ENCODE measurements at places on chromosomes 2 and 18.

GRCh38 chr2:119929537-119929936 is 83.3 kb upstream of the EPB41L5 start:
- no peak for DNase-seq

DNA sequence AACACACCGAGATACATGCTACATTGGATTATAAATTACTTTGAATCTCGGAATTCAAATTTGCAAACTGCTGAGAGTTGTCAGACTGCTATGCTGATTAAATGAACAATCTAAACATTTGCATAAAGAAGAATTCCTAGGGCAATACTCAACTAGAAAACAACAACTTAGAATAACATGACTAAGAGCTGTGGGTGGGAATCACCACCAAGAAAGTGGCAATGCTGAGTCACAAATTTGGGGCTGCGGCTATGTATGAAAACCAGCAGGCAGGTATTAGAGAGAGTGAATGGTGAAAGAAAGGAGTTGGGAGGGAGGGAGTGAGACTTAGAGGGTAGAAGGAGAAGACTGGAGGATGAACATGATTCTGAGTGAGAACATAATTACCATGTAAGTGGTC is 559.5 kb downstream of the PIK3C3 start:
- no peak for DNase-seq

DNA sequence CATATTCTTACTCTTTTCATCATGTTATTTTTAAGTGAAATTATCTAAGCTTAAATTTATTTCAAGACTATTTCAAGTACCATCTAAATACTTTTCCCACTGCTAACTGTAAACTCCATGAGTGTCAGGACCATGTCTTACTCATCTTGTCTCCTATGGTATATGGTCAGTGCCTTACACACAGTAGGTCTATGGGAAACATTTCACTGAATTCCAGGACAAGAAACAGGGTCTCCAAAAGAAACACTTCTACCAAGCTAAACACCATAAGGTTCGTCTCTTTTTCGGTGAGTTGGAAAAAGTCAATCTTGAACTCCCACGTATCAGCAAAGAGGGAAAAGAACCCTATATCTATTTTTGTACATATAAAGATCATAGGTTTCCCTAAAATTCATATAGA is 6.5 kb downstream of the SUCLG1 start:
- no peak for DNase-seq

DNA sequence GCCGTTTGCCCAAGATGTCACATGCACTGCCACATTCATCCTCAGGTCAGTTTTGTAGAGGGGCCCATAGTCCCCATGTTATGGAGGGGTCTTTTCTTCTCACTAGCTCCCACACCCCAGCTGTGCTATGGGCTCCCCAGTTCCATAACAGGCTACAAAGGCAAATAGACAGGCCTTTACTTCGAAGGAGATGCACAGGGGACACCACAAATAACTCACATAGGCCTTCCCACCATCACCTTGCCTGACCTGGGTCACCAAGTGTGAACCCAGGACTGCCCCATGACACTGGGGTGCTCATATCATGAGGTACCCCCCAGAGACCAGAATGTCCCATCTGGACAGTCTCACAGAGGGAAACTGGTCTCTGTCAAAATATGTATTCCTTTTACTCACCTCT is 15.0 kb upstream of the INO80C start:
- DNase-seq: no peak

- no peak for DNase-seq
These were observed 48.4 kb downstream of the LRRTM1 start for GRCh38 chr2:80255918-80256781.

- no peak for DNase-seq
These were observed 259.9 kb upstream of the MYT1L start for GRCh38 chr2:2590841-2591541.

GRCh38 chr2:85599468-85600234 is 2.8 kb downstream of the TMEM150A start:
- DNase-seq: no peak

DNA sequence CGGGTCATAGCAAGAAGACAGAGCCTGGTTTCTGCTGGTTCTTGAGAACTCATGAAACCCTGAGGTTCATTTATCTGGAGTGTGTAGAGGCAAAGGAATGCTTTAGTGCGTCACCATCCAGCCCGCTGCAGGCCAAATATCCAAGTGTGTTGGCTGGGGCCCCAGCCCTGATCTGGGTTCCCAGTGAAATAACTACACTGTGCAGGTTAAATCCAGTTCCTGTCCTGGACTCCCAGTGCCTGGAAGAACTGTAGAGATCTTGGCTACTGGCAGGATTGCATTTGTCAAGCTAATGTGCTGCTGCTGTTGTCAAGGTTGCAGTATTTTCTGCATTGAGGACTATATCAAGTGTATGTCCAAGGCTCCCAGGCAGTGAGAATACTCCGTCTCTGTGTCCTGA is 89.9 kb downstream of the MAPK4 start:
- no peak for DNase-seq

- no peak for DNase-seq
These were observed 81.7 kb downstream of the BCL2L11 start for GRCh38 chr2:111202266-111203040.

- no peak for DNase-seq
These were observed 646 bp downstream of the ALS2 start for GRCh38 chr2:201779901-201780673.

DNA sequence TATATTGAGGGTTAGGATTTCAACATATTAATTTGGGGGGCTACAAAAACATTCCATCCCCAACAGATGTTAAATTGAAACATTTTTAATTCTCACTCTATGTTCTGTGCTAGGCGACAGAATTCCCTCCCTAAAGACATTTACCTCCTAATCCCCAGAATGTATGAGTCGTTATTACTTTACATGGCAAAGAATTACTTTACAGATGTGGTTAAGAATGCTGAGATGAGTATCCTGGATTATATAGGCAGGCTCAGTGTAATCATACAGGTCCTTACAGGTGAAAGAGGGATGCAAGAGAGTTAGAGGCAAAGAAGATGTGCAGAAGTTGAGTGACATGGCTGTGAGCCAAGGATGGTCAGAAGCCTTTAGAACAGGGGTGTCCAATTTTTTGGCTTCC is 974.1 kb upstream of the ACVR2A start:
- no peak for DNase-seq

- no peak for DNase-seq
These were observed 268.6 kb downstream of the EIPR1 start for GRCh38 chr2:3108710-3109702.

DNA sequence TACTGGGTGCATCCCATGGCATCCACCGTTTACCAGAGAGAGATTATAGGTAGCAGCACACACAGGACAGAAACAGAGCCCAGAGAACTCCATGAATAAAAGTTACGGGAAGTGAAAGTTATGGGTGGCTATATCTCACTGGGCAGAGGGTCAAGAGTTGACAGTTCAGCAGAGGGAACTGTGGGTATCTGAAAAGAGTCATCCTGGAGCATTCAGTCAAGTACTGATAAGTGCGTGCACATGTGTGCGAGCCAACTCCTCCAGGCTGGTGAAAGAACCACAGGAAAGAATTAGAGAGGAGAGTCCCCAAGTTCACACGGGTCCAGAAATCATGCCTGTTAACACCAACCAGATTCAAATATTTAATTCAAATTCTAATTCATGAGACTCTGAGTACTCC is 1588.2 kb downstream of the LRP1B start:
- DNase-seq: no peak

- DNase-seq: no peak
These were observed 1.8 kb downstream of the IL18RAP start for GRCh38 chr2:102424754-102425153.

DNA sequence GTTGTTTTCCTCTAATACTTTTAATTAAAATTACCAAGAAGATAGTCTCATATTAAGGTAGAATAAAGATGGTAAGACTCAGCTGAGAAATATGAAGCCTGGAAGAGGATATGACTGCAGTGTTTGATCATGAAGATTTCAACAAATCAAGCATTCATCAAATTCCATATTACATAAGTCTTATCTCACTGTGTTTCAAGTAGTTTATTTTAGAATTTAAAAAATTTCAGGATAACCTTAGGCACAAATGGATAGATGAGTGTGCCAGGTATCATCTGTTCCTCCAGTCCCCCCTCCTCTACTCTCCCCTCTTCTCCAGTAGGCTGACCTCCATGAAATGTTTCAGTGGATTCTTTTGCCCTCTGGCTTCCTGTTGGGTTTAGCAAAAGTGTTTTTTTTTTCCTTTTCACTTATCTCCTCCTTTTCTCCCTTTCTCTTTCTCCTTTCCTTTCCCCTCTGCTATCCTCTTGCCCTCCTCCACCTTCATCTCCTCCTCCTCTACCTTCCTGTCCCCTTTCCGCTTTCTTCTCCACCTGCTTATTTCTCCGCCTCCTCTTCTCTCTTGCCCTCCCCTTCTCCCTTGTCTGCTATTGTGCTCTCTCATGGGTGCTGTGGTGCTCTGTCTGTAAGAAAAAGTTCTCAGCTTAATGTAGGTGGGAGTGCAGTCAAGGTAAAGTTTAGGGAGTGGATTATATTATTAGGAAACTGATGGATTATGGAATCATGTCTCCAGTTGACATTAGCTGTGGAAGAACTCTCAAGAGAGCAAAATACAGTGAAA is 72.8 kb downstream of the ABI2 start:
- DNase-seq: no peak

GRCh38 chr2:202152104-202152715 is 79.2 kb downstream of the KIAA2012 start:
- DNase-seq: no peak

GRCh38 chr2:938181-939005 is 12.3 kb upstream of the SNTG2 start:
- DNase-seq: no peak

- DNase-seq: no peak
These were observed 9.1 kb upstream of the COL3A1 start for GRCh38 chr2:188964976-188965546.

DNA sequence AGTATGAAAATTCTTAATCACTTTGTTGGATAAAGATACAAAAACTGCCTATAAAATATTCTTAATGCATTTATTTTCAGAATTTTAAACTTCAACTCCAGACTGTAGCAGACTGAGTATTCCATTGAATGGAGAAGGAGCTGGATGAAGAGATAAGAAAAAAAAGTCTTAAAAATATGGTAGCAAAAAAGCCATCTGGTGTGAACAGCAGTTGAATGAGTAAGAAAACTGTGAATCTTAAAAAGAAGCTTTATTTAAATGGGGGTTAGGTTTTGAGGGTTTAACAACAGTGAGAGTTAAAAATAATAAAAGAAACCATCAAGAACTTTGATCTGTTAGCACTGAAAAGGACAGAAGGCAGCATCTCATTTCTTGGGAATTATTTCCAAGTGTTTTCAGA is 91.5 kb downstream of the KCNH7 start:
- no peak for DNase-seq

DNA sequence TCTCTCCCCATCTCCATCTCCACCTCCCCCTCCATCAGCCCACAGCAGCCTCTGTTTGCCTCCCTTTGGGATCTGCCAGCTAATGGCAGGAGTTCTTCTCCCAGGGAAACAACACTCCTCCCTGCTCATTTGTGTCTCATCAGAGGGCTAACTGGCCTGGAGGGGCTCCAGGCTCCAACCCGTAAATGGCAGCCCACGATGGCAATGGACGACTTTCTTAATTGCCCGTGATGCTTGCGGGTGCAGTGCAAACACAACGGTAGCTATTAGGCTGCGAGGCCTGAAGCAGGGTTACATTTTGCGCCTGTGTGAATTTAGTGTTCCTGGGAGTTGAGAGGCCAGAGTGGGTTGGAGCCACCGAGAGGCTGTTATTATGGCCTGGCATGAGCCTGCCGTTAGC is 285.1 kb downstream of the TNS1 start:
- DNase-seq: no peak

GRCh38 chr2:134758633-134759032 is 39.8 kb upstream of the TMEM163 start:
- no peak for DNase-seq

DNA sequence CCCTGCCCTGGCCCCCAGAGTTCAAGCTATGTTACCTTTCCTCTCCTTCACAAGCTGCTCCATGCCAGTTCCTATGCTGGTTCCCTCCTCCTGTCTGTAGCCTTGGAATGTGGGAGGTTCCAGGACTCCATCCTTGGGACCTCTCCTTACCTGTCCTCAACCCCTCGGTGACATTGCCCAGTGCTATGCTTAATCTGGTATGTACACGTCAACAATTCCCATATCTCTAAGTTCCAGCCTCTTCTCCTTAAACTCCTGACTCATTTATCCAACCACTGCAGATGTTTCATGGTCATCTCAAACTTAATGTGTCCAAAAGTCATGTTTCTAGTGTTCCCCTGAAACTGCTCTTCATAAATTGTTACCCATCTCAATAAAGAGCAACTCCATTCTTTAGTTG is 160.8 kb downstream of the TNS1 start:
- DNase-seq: no peak

DNA sequence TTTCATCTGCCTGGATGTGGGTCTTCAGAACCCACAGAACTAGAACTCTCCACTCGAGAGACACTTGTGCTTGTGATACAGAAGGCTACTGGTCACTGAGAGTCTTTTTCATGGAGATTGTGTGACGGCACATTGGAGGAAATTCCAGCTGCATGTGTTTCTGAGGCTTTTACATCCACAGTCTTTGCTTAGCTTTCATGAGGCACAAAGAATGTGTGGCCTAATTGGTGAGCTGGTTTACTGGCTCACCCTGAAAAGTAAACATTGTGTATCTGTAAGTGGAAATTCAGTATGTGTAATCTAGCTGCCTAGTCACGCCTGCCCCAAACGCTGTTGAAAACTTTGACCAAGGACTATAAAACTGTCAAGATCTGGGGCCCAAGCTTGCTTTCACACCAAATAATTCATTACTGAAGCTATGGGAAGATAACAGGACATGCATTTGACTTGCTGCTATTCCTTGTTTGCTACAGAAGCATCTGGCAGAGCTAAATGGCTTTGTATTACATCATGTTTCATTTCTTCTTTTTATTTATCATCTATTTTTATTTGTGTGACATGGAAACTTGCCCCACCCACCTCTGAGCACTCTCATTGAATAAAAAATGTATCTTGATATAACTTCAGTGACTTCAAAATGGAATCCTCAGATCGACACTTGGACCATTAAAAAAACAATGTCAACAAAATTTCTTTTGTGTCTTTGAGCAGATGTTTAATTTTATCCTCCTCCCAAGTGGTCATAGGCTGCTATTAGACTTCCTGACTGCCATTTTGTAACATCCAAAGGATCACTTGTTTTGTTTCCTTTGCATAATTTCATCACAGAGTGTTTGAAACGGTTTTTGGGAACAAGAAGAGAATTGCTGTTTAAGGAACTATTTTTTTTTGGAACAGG is 80.2 kb downstream of the EFEMP1 start:
- no peak for DNase-seq

DNA sequence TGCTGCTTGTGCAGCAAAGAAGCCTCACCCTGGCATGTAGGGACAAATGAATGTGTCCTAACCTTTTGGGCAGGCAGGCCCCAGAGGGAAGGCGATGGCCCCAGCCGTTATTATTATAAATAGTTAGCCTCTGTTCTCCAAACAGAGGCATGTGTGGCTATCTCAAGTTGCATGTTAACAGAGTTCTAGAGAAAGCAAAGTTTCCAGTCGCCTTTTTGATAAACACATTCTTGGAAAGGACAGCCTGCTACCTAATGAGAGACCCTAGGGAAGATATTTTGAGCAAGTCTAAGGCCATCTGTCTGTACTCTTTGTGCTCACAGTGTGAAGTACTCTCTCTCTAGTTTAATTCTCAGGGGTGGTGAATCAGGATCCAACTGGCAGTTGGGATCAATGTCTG is 97.4 kb upstream of the FHL2 start:
- no peak for DNase-seq

- no peak for DNase-seq
These were observed 139.8 kb downstream of the OLA1 start for GRCh38 chr2:174108579-174108978.

GRCh38 chr18:13658436-13659204 is 67.7 kb downstream of the FAM210A start:
- DNase-seq: no peak
